Spinal cord (tissue), 10 donors: ENCODE measurements at places on chromosomes 16 and 17. TPM values are rescaled to one million over a fixed set of nuclear protein-coding genes. Genes with fewer than 3 reads are reported as not detected.

Gene NPIPA2
- polyA plus RNA-seq: not detected

Gene FOXN1
- polyA plus RNA-seq: not detected

Gene KRTAP1-1
- not detected for polyA plus RNA-seq

Gene CACNA1G
- polyA plus RNA-seq: 37.6 TPM

Gene BICDL2
- polyA plus RNA-seq: 0.39 TPM

Gene TPSD1
- not detected for polyA plus RNA-seq

Gene HNF1B
- polyA plus RNA-seq: 1.3 TPM

Gene TMC8
- 6.0 TPM for polyA plus RNA-seq

Gene NLRC3
- polyA plus RNA-seq: 2.3 TPM

Gene RCVRN
- not detected for polyA plus RNA-seq

Gene TNFRSF13B
- polyA plus RNA-seq: not detected

Gene GRIN2A
- polyA plus RNA-seq: 16.1 TPM

Gene HS3ST3B1
- polyA plus RNA-seq: 7.1 TPM

Gene PPY
- polyA plus RNA-seq: not detected

Gene NAGS
- 1.4 TPM for polyA plus RNA-seq

Gene TP53TG3C
- not detected for polyA plus RNA-seq

Gene KRT222
- 13.7 TPM for polyA plus RNA-seq

Gene FA2H
- 20.4 TPM for polyA plus RNA-seq

Gene TP53TG3E
- not detected for polyA plus RNA-seq

Gene CLEC19A
- 1.00 TPM for polyA plus RNA-seq

Gene CMTM2
- 1.5 TPM for polyA plus RNA-seq

Gene GJD3
- not detected for polyA plus RNA-seq

Gene DNASE1L2
- 5.2 TPM for polyA plus RNA-seq

Gene AOC3
- 3.0 TPM for polyA plus RNA-seq

Gene SEPTIN12
- 0.47 TPM for polyA plus RNA-seq
